ENCODE measurements at places on chromosomes 4 and X.

- no peak for DNase-seq
These were observed 460 bp upstream of the GEMIN8 start for GRCh38 chrX:14030174-14030530.

DNA sequence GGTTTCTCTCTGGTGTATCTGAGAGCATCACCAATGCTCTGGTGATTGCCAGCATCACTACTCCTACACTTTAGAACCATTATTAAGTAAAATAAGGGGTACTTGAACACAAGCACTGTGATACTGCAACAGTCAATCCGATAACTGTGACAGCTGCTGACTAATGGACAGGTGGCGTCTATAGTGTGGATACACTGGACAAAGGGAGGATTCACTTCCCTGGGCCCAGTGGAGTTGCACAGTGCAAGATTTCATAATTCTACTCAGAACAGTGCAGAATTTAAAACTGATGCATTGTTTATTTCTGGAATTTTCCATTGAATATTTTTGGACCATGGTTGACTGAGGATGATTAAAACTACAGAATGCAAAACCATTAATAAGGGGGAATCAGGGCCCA, 97.8 kb downstream of the SHROOM3 start:
- DNase-seq: no peak

DNA sequence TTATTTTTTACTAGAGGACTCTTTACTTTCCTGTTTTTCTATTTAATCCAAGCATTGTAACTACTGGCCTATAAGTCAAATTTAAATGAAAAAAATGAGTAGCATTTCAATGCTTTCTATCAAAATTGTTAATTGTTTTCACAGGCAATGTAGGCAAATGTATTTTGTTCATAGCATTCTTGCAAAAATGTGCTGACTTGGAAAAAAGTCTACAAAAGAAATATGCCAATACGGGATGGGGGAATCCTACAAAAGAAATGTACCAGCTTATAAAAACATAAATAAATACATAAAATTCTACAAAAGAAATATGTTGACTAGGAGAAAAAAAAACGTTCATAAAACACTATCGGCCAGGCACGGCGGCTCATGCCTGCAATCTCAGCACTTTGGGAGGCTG, 14.9 kb upstream of the S100G start:
- no peak for DNase-seq

DNA sequence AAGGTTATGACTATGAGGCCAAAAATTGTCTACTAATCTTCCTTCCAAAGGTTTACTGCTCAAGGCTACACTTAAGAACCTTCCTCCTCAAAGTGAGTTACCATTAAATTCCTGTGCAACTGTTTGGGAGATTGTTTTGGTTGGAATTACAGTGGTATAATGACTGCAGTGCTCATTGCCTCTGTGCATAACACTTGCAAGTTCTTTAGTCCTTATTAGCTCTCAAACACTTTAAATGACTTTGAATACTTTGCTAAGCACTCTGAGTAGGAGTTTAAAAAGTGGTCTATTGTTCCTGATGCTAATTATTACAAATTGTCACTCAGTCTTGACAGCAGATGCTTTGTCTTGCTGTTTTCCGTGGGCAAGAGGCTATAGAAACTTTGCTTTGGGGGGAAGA, 422.8 kb upstream of the PABPC4L start:
- DNase-seq: no peak

GRCh38 chrX:129472116-129472515, 51.2 kb downstream of the SMARCA1 start:
- DNase-seq: no peak

GRCh38 chr4:83618991-83619645, 83.2 kb downstream of the GPAT3 start:
- no peak for DNase-seq

DNA sequence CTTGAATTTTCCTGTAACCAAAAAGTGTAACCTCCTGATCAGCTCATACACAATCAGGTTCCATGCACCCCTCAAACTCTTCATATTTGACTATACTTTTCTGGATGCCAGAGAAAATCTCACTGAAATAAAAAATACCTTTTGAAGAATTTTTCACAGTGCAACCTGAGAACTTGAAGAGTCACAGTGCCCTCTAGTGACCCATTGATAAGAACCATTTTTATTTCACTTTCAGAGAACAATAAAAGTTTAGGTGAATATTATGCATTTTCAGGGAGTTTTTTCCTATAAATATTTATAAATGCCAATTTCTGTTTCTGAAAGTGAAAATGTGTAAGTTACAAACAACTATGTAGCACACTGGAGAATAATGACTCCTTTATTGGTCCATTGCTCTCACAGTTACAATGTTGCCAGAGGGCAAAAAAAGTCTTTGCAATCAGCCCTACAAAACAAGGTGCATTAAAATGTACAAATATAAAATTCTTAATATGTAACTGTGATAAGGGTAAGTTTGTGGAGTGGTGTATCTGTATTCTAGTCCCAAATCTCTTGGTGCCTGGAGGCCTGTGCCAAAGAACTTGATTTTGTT, 153.6 kb upstream of the INTU start:
- no peak for DNase-seq

- no peak for DNase-seq
These were observed 93.2 kb upstream of the PRKX start for GRCh38 chrX:3806630-3807029.

DNA sequence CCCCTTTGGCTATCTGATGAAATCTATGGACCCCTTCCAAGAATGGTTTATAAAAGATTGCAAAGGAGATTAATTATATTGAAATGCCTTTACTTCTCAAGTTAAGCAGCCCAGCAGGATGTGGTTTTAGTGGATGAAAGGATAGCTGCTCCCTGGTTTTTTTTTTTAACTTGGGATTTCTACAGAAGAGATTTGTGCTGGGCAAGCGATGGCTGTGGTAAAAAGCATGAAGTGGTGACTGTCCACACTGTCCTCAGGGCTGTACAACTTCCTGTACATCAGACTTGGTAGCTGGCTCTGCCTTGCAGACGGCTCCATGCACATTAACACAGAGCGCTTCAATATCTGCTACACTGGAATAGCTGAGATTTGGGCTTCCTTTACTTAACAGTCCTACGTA, 321.7 kb downstream of the DHX15 start:
- no peak for DNase-seq

GRCh38 chr4:4334798-4335520, 44.9 kb downstream of the ZBTB49 start:
- peak; percentile 70 for DNase-seq

- no peak for DNase-seq
These were observed 74.2 kb downstream of the LIMCH1 start for GRCh38 chr4:41611881-41612871.

- no peak for DNase-seq
These were observed 30.2 kb upstream of the SPON2 start for GRCh38 chr4:1202526-1203011.

DNA sequence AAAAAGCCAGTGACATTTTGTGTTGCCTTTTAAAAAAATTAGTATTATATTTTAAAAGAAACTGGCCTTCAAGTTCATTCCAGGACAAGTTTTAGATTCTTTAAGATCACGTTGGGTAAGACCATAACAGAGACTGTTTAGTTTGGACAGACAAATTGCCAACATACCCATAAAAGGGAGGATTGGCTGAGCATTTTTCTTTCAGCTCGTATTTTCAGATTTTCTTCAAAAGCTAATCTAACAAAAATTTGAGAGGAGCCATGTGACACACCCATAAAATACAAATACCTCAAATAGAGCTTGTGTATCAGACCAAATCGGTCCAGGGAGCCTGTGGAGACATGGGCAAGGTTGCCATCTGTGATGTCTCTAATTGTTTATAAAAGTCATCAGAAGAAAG, 74.6 kb upstream of the C1QTNF7 start:
- no peak for DNase-seq

GRCh38 chr4:107931775-107932321, 499 bp downstream of the CYP2U1 start:
- DNase-seq: no peak

DNA sequence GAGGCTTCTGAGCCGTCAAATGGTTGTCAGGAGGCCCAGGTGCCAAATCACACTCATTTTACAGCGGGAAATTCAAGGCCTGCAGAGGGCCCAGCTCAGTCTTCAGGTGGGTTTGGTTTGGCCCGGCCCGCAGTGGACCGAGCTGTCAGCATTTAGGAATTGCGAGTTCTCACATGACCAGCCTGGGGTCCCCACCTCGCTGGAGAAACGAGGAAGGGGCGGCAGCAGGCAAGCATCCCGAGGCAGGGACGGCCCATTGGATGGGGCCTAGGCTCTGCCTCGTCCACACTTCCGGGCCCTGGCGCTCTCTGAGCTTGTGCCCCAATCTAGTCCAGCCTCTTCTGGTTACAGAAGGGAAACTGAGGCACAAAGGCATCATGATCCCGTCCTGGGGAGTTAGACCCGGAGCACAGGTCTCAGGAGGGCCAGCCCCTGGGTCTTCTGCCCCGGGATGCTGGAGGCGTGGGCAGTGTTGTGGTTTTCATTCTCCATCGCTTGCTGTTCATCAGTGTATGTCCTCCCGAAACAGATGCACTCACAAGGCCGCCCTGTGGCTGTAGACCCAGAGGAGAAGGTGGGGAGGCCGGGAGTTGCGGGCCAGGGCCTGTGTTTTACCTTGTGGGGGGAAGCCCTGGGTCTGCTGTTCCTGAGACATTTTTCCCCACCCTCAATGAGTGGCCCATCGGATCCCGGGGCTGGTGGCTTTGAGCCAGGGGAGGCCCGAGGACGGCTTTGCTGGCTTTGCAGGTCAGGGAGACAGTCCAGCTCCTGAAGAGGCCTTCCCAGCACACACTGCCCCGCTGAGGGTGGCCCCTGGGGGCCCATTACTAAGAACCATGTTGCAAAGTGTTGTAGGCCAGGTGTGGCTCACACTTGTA, 8.9 kb downstream of the PSAPL1 start:
- no peak for DNase-seq

GRCh38 chrX:40120838-40121580, 23.3 kb upstream of the BCOR start:
- no peak for DNase-seq

DNA sequence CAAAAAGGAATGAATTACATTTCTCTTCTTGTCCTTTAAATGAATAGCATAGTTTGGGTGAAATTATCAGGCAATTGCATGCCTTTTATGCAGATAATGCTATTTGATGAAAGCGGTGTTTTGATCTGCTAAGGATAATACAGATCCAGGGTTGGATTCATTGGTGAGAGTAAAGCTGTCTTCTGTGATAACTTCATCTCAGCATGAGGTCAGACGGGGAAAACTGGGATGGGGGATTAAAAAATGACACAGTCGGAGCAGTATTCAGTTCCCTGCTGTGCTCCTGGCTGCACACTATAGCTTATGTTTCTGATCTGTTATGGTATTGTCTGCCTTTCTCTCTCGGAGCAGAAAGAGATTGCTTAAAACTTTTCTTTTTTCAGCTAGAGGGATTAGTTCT, 105.9 kb upstream of the TENM3 start:
- no peak for DNase-seq

DNA sequence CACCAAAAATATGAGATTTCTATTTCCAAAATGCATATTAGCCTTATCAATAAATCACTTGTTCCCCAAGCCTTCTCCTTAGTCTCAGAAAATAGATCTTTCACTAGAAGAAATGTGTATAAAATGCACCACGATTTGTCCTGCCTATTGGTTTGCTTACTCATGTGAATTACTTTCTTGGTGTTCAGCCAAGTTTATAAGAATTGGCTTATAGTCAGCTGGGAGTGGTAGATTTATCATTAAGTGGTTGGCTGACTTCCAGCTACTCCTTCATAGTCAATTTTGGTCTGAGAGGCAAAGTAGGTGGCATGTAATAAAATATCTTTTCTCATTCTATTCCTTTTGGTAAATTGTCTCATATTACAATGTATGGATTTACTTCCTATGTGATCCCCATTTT, 1.3 kb downstream of the SULT1E1 start:
- DNase-seq: no peak
